ENCODE measurements at places on chromosomes 2 and 18.

DNA sequence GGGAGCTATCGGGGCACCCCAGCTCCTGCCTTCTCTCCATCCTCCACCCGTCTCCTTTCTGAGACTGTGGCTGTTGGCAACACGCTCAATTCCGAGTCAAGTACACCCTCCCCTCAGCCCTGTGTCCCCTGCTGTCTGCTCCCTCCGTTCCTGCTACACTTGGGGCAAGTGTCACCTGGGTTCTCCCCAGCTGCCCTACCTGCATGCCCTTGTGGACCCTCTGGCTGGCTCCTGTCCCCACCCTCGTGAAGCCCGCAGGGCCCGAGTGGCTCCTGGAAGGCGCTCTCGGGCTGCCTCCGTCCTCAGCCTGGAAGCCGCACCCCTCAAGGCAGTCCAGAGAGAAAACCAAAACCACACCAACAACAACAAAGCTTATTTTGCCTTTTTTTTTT lies 33.9 kb downstream of the PDIA6 start:
- no peak for DNase-seq

DNA sequence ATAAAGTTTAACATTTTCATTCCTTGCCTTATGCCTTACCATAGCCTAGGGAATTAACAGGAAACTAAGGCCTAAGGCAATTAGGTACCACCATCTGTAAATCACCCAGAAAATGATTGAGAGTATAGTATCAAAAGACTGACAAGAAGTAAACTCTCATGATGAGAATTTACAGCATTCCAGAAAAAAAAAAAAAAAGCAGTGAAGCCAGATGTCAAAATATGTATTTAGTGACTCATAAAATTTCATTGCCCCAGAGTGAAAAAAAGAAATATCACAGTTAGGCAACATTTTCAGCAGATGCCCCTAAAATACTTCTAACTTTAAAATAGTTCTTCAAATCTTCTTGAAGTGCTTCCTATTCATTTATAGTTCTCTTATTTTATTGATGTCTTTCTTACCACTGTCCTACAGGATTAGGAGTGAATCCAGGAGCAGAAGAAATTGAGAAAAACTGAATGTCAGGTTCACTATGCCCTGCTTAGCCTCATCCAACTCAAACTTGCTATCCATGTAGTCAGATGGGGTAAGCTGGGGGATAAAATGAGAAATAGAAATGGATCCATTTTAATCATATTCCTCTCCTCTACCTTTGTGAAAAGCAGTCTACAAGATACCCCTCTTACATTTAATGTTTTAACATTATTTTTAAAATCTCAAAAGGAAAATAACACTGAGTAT lies 57.3 kb upstream of the TANK start:
- DNase-seq = no peak

DNA sequence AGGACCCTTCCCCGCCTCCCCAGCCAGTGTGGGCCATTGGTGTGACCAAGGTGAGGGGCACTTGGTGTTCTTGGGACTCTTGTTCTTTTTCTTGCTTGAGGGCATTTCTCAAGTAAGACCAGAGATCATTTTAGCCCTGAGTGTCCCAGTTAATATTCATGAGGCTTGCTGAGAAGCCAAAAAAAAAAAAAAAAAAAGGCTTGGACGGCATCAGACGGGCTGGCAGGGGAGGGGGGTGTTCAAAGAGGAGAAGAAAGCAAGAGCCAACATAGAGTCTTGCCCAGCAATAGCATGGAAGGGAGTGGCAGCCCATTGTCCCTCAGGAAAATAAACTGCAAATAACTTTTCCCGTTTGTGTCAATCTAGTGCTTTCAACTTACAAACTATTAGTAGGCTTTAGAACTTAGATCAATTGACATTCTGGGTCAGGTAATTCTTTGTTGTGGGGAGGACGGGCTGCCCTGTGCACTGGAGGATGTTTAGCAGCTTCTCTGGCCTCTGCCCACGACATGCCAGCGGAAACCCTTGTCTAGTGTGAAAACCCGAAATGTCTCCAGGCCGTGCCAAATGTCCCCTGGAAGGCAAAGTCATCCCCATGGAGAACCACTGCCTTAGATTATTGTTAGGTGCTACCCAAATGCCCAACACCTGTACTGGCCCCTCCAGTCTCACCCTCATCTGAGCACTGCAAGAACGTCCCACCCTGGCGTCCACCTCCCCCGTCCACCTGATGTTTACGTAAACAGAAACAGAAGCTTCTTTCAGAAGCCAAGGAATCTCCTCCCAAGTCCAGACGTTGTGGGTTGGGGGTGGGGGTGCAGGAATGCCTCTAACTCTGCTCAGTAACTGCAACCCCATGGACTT lies 163.4 kb downstream of the BCL2 start:
- no peak for DNase-seq

GRCh38 chr2:204545861-204546735 lies 823 bp downstream of the PARD3B start:
- no peak for DNase-seq

DNA sequence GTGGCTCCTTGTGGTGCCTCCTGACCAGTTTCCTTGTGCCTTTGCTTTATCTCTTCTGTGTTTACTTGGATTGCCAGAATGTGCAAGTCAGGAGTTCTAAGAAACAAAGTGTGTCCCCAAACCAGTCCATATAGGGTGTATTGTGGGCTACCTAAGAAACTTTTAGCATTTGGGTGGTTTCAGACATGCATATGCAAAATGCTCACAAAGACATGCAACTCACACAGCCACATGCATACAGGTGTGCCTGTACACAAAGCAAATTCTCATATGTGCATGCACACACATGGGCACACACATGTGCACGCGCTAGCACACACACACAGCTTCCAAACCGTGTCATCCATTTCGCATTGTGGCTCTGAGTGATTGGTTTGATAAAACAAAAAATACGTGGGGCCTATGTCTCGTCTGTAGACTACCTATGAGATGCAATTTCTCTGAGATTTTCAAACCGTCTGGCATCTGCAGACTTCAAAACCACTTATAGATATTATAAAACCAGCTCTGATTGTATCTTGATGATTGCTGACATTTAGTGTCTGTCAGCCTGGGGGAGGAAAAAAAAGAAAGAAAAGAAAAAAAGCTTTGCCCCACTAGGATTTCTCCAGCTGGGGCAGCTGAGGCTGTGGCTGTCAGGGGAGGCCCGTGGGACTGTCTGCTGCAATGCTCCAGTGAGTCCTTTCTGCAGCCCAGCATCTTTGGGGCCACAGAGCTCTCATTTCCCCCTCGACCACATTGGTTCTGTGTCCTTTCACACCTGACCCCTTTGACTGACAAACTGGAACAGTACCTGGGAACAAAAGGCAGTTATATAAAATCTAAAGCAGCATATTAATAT lies 556.1 kb downstream of the CMPK2 start:
- DNase-seq = no peak

- DNase-seq = no peak
Observed at GRCh38 chr18:47149457-47150028, 757 bp downstream of the HDHD2 start.

DNA sequence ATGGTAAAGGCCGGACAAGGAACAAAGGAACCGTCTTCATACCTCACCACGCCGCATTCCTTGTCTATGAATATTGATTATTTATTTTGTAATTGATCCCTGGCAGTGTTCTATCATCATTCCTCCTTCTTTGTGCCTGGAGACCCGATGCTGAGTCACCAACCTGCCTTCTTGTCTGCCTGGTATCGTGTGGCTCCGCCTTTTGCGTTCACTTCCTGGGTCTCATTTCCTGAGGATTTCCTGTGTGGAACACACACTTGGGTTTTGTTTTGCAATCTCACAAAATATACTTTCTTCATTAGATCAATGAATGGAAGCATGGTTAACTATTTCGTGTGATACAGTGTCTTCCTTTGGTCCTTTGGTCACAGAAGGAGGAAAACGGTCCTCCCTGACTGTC lies 95.5 kb upstream of the SNTG2 start:
- DNase-seq = no peak

DNA sequence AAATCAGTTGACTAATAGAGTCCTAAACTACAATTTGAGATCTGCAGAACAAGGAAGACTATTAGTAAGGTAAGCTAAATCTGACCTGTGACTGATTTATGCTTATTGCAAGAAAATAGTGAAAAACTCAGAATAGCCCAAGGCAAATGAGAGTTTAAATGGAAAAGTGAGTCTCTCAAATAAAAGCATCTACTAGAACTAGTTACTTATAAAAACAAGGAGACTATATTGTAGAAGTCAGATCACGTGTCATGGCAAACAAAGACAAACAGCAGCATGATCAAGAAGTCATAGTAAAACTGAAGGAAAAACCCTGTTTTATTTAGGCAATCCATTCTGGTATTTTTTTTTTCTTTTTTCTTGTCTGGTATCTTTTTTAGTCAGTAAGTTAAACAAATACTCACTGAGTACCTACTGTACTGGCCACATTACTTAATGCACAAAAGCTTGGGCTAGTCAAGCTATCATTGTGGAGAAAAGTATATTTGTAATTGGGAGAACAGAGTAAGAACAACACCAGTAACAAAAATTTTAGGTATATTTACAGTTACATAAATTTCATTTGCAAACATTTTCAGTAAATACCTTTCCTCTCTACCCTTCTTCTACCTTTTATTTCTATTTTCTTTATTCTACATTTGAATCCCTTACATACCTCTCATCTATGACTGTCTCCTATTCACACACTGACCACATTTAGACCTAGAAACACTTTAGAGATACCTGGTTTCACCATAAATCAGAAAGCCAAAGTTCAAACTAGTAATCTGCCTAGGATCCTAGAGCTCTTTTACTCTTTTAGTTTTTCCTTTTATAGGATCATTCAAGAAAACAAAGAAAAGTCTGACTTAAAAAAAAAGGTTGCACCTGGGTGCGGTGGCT lies 23.7 kb downstream of the CCDC88A start:
- DNase-seq = no peak

DNA sequence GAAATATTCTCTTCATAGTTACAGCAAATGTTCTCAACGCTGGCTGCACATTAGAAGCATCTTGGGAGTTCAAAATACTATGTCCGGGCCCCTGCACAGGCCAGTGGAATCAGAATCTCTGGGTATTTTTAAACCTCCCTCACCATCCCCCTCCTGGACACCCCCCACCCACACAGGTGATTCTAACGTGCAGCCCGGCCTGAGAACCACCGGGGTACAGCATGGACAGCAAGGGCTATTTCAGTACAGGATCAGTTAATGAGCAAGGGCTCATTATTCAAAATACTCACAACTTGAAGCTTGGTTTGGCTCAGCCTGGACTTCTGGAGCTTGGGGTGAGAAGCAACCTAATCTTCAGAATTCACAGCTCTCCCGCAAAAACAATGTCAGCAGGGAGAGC lies 31.4 kb downstream of the INO80C start:
- no peak for DNase-seq

GRCh38 chr2:240615820-240616547 lies 9.3 kb upstream of the GPR35 start:
- no peak for DNase-seq

DNA sequence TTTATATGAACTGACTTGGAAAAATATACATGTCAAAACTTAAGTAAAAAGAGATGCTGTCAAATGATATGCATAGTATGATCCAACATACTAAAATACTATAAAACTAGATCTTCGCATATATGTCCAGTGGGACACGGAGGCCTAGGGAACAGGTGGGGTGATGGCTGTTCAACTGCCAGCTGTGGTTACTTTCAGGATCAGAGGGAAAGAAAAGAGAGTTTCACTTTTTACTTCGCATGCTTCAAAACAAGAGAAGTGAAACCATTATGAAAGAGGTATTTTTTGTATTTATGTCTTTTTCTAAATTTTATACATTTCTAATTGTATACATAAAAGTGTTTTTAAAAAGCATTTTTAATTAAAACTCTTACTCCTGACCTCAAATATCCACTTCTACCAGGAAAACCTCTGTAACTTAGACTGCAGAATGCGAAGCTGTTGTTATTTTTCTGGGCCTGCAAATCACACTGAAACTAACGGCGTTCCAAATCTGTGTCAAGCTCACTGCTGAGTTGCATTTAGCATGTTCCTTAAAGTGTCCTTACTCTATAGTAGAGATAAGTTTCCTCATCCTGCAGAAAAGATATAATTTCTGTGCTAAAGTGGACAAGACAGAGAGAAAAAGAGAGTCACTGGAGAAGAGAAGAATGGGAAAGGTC lies 97.8 kb upstream of the SLC35G4 start:
- DNase-seq = no peak

DNA sequence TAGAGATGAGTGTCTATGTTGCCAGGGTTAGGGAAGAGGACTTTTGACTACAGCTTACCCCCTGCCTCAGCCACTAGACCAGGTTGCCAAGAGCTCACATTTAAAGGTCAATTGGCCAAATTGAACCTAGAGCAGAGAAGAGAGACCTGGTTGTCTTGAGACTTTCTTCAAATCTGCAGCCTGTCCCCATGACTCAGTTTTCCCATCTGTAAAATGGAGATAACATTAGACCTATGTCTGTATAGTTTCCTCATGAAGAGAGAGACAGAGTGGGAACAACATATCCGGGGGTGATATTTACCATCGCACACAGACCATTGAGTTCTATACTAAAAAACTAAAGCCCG lies 1.6 kb upstream of the LIPG start:
- no peak for DNase-seq

DNA sequence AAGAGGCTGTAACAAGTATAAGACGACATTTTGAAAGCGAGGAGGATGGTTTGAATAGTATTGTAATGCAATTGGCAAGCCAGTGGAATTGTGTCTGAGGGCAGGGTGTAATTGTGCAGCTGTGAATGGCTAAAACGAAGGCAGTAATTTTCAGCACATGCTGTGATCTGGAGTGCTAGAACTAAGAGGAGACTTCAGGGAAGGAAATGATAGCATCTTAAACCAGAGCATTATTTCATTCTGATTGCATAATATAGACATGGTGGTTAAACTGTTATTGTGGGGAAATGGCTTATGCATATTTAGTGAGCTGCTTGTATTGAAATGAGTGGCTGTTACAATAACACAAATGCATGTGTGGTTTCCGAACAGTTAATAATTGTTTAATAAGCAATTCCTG lies 36.3 kb downstream of the THSD7B start:
- DNase-seq = no peak

DNA sequence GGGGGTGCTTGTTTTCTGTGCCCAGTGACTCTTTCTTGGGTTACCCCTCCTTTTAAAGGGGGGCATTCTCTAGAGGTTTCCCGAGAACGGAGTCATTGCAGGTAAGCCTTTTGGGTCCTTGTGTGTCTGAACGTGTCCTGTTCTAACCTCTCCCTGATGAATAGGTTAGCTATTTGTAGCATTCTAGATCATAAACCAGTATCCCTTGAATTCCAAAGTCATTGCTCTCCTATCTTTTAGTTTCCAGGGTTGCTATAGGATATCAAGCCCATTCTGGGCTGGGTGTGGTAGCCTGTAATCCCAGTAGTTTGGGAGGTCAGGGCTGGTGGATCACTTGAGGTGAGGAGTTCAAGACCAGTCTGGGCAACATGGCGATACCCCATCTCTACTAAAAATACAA lies 65.9 kb upstream of the YWHAQ start:
- no peak for DNase-seq

- no peak for DNase-seq
Observed at GRCh38 chr2:207091176-207091575, 74.6 kb downstream of the KLF7 start.

- no peak for DNase-seq
Observed at GRCh38 chr18:39313992-39314391, 1748.4 kb upstream of the CELF4 start.
